ENCODE measurements at places on chromosomes 4 and X.

DNA sequence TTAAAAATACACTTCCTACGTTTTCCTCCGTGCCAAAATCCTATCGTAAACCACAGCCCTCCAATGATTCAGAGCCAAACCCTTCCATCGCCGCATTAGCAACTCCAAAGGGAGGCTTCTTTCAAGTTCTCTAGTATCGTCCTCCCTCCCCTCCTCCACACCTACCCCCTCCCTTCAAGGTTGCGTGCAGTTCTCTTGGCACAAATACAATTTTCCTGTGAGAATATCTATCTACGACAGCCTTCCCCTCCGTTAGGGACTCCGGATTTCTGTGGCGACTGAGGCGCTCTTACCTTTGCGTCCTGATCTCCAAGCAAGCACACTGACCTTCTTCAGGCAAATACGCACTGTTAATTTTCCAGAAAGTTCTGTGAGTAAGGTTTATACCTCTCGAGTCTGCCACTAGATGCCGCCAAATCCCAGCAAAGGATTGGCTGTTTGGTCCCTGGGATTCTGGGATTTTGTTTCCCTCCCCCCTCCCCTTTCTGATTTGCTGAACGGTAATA lies 1.2 kb upstream of the MORF4L2 start:
- DNase-seq: peak; percentile 67

GRCh38 chrX:78624962-78625909 lies 33.9 kb downstream of the RTL3 start:
- no peak for DNase-seq

DNA sequence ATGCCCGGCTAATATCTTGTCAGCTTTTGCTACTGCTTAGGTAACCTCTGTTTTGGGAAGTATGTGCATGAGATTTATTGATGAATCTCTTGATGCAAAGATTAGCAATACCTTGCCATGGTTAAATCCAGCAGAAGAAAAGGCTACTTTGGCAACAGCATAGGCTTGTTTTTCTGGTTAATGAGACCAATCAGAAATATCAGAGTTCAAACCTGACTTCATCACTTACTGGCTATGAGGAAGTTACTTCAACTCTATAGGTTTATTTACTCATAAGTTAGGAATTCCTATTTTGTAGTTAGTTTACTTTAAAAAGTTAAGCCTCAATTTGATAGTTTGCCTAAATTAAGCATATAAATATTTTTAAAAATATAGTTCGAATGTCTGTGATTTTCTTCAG lies 93.1 kb downstream of the PDLIM5 start:
- no peak for DNase-seq

DNA sequence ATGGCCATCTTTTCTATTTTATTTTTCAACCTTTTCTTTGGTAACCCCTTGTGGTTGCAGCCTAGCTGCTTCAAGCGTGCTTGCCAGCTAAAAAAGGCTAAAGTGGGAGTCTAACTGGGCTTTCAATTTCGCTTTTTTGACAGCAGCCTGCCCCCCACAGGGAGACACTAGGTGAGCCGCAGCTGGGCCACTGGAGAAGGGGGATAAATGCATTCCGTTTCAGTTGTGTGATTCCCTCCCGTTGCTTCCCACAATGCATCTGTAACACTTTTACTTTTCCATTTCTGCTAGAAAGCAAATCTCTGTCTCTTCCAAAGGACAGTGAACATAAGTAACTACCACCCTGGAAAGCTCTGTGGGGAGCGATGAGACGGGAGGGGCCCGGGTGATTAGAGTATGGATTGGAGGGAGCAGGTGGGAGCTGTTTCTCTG lies 86.3 kb upstream of the RAPGEF2 start:
- no peak for DNase-seq

DNA sequence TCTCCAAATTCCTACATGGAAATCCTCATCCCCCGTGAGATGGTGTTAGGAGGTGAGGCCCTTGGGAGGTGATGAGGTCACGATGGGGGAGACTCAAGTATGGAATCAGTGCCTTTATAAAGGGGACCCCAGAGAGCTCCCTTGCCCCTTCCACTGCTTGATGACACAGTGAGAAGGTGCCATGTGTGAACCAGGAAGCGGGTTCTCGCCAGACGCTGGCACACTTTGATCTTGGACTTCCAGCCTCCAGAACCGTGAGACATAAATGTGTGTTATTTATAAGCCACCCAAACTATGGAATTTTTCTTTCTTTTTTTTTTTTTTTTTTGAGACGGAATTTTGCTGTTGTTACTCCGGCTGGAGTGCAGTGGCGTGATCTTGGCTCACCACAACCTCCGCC lies 237.6 kb downstream of the DHRSX start:
- no peak for DNase-seq

GRCh38 chrX:10603612-10604011 lies 16.8 kb downstream of the MID1 start:
- no peak for DNase-seq

DNA sequence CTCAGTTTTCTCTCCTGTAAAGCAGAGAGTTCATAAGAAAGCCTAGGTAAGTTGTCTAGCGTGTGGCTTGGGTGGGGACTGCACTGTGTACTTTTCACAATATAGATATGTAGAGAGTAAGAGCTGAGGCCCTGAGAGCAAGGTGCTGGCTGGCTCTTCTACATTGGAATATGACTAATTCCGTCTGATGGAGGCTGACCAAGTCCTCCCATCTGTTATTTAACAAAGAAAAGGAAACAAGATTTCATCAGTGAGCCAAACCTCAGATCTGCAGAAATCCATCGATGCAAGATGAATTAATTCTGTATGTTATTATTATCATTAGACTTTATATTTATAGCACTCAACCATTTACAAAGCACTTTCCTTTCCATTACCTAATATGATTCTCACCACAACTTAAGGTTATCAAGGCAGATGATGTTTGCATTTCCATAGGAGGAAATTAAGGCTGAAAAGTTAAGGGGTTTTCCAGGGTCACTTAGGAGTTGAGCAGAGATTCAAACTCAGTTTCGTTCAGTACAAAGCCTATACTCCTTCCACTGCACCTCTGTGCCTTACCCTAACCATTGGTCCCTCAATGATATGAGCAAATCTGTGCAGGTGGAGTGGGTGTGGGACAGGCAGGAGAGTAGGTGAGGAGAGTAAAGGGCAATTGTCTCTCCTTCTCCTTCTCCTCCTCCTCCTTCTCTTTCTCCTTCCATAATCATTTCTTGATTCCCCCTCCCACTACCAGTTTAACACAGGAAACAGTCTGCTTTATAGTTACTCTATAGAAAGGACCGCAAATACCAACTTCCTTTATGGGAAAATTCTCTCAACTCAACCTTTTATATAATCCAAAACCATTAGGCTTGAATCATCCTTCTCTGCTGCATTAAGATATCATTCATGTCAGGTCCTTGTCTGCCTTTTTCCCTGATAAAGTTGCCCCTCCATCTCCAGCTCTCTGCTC lies 27.6 kb upstream of the SRD5A3 start:
- no peak for DNase-seq

- DNase-seq: no peak
Observed at GRCh38 chrX:69027181-69028005, 137.9 kb downstream of the PJA1 start.

DNA sequence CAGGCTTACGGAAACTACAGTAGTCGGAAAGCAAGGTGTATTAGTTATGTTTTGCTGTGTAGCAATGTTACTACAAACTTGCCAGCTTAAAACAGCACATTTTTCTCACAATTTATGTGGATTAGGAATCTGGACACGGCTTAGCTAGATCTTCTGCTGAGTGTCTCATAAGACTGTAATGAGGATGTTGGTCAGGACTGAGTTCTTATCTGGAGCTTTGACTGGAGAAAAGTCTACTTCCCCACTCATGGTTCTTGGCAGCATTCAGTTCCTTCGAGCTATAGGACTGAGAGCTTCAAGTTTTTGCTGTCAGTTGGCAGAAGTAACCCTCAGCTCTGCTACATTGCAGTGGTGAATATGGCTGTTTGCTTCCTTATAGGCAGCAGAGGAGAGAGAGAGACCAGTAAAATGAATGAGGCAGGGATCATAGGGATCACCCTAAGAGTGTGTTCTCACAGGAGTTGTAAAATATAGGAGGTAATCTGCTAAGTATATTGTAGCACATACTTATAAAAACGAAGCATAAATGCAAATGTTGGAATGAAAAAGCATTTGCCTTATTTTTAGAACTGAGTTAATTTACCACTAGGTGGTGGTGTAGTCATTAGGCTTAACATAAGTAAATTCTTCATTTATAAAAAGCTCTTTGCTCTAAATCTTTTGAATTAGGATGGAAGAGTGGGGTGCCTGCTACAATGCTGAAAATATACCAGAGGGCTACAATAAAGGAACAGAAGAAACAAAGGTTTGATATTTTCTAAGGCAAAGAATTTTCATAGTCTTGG lies 38.6 kb downstream of the ALG13 start:
- no peak for DNase-seq

DNA sequence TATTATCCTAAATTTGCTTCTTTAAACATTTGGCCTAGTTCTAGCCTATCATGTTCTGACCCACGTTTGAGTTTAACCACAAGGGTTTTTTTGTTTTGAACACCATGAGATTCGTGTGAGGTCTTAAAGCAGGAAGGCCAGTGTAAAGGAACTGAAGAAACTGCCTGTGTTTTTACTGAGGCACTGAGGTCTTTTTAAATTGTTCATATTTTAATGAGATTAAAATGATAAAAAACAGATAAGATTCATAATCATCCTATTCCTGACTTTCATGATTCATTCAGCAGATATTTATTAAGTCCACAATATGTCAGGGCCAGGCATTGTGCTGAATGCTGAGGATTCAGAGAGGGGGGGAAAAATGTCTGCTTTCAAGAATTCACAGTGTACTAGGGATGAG lies 3.2 kb downstream of the RPS6KA3 start:
- no peak for DNase-seq

DNA sequence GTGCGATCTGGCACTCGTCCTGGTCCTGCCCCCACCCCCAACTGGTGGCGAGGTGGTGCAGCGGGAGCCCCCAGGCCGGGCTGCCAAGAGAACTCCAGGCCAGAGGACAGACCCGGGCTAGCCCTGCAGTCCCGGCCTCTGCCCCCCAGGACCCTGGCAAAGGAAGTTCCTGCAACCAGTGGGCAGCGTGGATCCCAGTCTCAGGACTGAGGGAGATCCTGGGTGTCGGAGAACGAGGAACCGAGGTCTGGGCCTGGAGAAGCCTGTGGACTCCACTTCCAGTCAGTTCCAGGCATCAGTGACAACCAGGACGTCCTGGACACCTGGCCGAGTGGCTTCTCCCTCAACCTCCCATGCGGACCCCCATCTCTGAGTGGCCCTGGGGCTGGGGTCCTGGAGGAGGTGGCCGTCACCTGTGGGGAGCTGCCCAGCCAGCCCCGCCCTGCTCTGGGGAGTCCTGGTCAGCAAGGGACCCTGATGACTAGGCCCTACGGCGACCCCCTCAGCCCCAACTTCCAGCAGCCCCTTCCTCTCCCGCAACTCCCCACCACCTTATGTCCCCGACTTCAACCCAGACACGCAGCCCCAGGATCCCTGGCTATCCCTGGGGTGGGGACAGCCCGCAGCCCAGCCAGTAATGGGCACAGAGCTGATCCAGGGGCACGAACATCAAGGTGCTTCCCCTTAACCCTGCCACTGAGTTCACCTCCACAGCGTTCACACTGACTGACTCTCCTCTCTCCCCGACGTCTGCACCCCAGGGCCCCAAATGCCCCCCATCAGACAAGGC lies 53.7 kb upstream of the NKX1-1 start:
- no peak for DNase-seq

DNA sequence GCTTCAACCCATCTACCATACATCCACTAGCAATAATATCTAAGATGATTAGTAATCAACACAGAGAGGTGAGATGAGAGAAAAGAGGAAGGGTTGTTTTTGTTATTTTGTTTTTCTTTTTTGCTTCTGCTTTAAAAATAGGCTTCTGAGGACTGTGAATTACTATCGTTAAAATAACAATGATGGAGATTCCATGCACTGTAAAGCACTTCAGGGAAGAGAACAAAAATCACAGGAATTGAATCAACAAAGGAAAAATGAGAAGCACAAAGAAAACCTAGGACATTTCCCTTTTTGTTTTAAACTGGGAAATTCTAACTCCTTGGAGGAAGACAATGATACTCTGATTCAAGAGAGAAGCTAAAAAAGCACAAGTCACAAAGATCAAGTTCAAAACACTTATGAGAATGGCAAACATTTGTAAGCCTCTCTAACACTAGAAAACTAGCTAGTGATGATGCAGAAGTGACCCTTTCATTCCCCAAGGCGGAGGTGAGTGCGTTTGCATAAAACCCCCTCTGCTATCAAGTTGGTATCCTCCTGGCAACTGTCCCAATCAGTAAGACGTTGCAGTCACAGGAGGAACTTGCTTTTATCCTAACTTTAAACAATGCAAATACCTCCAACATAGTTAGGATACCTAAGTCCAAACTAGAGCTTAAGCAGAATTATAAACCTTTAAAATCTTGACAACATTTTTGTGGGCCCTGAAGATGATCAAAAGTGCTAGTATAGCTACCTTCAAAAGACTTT lies 308.5 kb downstream of the CAMK2D start:
- DNase-seq: no peak

DNA sequence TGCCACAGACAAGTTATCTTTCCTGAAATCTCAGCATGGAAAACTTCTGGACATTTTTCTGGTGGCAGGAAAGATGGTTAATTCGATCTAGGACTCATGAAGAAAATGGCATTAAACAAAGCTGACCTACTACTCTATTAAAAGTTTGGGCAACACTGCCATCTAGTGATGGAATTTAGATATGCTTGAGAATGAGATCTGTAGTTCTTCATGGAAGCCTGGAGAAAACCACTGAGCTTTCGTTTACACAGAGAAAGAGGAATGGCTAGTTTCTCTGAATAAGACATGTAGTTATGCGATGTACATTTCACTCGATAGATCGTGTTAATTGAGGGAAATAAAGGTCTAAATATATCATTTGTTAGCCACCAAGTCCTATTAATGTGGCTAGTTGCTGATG lies 51.7 kb upstream of the CHRDL1 start:
- DNase-seq: peak; percentile 21

GRCh38 chr4:123849495-123849894 lies 452.9 kb downstream of the SPRY1 start:
- no peak for DNase-seq

GRCh38 chrX:42442745-42443144 lies 335.2 kb downstream of the PPP1R2C start:
- no peak for DNase-seq

- DNase-seq: no peak
Observed at GRCh38 chrX:134244043-134244442, 7.1 kb downstream of the CCDC160 start.

GRCh38 chrX:39755143-39756032 lies 342.4 kb downstream of the BCOR start:
- DNase-seq: no peak

- no peak for DNase-seq
Observed at GRCh38 chr4:75542824-75543223, 13.0 kb upstream of the ODAPH start.

DNA sequence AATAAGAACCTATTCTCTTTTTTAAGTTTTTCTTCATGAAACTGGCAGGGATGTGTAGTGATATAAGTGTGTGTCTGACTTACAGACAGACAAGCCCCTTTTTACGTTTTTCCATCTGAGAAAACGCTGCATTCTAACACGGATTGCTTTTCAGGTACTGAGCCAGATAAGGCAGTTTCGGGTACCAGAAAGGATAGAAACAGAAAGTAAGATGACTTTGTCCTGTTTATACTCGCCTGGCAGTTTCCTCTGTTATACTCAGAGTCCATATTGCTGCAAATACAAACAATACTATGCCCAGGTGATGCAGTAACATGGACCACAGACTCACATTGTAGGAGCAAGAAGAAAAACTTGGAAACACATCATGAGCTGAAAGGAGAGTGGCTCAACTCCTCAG lies 2320.6 kb upstream of the AGA start:
- no peak for DNase-seq
